Stimulated activated CD4-positive, alpha-beta T cell treated with anti-CD3 and anti-CD28 coated beads, TNF-alpha, amount 100 ng/mL, for 1 hour (primary cell): ENCODE measurements at places on chromosomes 5 and 9.

GRCh38 chr5:55820488-55820887 is 30.7 kb upstream of the IL31RA start:
- DNase-seq: no peak

DNA sequence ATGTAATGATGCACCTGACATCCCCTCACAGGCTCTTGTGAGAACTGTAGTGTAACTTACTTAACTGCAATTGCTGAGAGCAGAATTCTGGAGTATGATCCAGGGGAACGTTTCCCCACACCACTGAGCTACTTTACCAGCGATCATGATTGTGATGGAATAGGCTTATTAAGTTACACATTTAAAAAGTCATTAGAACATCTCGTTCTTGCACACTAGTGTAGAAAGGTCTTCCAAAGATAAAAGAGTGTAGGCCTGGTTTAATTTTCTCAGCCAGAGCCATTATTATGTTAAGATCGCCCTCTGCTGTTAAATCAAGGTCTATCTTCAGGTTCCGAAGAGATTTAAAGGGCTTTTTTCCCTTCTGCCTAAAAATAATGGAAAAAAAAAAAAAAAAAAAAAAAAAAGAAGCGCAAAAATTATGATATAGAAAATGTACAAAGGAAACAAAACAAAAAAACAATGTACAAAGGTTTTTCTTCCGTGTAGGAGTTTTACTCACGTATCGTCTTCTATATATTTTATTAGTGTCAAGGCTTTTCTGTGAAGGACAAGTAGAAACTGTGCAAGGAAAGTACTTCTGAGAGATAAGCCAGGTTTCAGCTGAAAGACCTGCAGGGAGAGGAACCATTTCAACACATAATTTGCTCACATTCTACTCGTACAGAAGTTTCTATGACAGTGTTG is 18.6 kb upstream of the MOB3B start:
- no peak for DNase-seq

DNA sequence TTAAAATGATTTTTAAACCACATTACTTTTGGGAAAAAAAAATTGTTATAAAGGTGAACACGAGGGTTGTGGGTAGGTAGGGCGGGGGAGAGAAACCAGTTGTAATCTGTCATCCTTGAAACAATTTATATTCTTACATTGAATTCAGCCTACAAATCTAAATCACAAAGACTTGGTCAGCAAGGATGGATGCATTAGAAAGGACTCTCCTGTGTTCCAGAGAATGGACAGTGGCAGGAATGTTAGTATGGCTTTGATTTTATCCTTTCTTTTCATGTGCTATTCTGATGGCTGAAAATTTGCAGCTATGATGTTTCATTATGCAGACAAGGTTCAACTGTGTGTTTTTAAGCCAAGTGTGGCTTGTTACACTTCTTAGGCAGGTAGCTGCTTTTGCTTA is 234.7 kb downstream of the SLF1 start:
- DNase-seq: no peak

DNA sequence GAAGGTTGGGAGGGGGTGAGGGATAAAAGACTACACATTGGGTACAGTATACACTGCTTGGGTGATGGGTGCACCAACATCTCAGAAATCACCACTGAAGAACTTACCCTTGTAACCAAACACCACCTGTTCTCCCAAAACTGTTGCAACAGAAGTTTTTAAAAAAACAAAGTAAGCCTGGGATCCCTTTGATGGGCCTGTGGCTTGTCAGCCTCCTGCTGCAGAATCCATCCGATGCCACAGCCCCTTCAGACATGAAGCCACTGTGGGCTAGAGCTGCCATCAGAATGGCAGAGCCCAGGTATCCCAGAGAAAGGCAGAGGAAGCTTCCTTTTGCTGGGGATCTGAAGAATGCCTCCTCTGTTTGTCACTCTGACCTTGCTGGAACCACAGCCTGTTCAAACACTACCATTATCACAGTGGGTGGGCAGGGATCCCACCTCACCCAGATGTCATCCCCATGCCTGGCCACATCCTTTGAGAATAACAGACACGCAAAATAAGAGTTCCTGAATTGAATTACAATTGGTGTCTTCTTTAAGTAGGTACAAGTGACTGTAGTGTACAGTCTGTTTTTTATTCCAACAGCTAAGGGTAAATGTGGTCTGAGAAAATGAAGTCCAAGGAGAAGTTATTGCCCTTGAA is 78.1 kb upstream of the DIRAS2 start:
- DNase-seq: no peak

DNA sequence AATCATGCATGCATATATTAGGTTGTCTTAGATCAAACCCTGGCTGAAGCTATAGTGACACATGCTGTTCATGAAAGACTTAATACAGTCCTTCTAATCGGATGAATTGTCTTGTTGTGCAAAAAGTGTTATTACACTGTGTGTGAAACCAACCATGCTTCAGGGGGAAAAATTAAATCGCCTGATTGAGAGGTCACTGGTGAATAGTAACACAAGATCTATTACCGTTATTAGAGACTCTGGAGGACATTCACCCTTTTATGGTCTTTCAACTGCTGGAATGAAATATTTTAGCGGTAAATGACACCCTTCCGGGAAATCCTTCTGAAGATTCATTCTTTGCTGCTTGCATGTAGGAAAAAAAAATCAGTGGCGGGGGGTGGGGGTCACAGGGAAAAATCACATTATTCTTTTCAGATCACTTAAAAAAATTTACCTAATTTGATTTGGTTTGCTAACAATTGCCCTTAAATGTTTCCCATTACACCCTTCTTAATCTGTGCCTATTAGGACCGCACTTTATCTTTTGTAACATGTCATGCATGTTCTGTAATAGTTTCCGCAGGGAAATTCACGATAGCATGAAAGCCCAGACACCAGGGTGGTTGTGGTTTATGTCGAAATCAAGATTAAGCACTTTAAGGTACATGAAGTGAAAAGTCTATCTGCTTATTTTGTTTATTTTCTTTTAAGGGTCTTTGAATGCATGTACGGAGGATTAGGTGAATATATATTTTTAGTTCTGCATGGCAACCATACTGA is 120.6 kb downstream of the FOCAD start:
- DNase-seq: no peak

DNA sequence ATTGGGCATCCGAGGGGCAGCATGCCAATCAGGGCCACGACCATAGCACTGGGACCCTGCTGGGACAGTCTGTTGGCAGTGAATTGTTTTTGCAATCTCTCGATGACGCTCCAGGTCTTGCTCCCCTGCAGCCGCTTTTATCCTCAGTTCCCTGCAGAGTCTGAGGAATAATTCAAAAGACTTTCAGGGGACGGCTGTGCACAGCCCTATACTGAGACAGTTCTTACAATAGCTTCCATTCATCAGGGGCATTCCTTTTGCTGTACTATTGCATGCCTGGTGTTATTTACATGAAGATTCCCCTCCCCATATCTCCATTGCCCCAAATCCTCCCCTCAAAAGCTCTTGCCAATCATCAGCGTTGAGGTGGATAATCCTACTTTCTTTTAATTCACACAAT is 163.3 kb upstream of the WWC1 start:
- no peak for DNase-seq

GRCh38 chr9:27939186-27939585 is 365.9 kb upstream of the C9orf72 start:
- no peak for DNase-seq

DNA sequence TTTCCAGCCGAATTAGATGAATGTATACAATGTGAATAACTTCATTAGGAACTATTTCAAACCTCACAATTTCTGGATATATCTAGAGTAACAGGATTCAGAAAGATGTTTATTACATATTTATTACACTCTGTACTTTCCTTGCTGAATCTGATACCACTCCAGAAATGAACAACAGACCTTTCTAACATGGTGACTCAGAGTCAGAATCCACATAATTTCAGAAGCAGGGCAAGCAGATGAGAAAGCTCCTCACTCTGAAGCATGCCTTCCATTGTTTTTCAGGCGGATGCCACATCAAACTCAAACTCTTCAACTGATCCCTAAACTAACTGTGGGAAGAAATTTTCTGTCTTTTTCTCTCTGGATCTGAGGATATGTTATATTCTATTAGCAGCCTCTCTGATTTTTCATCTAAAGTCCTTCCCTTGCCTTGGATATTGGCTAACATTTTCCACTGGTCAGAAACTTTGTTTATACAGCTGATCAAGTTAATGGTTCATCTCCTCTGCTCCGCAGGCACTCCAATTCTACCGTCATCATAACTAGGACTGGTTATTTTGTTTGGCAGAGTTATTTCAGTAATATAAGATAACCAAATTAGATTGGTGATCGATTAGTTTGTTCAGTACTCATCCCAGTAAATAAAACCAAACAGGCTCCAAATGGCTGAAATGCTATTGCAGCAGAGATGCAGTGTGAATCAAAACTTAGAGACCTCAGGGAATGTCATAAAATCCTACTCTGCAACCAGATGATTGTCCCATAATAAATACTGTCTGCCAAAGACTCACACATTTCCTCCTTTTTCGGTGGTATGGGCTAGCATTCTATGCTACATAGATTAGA is 556.0 kb downstream of the EBF1 start:
- no peak for DNase-seq

DNA sequence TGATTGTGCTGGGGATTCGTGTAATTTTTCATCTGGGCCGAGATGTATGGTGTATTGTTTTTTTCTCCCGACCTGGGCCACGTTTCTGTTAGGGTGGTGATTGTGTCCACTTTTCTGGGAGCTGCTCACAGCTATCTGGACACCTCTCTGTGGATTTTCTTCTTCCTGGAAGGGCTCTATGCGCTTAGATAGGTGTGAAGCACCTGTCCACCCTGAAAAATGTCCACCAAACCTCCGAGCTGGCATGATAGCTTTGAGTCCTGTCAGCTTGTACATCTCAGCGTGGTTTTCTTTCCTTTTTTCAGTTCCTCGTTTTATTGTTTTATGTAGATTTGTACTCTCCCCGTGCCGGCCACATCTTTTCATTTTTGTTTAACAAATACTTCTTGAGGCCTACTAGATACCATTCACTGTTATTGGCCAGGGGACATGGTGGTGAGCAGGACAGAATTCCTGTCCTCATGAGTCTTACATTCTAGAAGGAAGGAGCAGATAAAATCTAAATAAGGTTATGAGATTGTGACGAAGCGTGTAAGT is 1.1 kb downstream of the UGCG start:
- no peak for DNase-seq

- no peak for DNase-seq
Observed at GRCh38 chr5:13250464-13251291, 693.8 kb downstream of the DNAH5 start.

DNA sequence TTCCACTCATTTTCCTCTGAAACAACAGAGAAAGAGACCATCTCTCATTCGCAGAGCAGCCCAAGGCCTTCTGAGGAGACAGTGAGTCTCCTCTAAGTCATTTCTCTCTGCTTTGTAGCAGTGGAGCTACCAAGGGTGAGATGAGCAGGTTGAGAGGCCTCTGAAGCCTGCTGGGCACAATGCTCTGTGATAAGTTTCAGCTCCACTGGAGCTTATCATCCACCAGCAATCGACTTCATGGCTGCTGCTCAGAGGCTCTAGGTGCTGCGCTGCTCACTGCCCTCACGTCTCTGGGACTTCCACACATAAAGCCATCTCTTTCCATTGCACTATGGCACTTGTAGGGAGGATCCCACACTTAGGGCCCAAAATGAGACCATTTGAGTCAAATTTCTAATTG is 96.3 kb downstream of the CMYA5 start:
- no peak for DNase-seq

GRCh38 chr5:677131-678101 is 15.7 kb downstream of the TPPP start:
- DNase-seq: no peak

GRCh38 chr5:60888359-60889061 is 44.4 kb upstream of the ELOVL7 start:
- no peak for DNase-seq

GRCh38 chr9:35940458-35941407 is 17.2 kb downstream of the OR2S2 start:
- DNase-seq: no peak

- DNase-seq: no peak
Observed at GRCh38 chr5:67283275-67283987, 86.8 kb upstream of the CD180 start.

- no peak for DNase-seq
Observed at GRCh38 chr9:10079284-10079964, 533.4 kb downstream of the PTPRD start.

DNA sequence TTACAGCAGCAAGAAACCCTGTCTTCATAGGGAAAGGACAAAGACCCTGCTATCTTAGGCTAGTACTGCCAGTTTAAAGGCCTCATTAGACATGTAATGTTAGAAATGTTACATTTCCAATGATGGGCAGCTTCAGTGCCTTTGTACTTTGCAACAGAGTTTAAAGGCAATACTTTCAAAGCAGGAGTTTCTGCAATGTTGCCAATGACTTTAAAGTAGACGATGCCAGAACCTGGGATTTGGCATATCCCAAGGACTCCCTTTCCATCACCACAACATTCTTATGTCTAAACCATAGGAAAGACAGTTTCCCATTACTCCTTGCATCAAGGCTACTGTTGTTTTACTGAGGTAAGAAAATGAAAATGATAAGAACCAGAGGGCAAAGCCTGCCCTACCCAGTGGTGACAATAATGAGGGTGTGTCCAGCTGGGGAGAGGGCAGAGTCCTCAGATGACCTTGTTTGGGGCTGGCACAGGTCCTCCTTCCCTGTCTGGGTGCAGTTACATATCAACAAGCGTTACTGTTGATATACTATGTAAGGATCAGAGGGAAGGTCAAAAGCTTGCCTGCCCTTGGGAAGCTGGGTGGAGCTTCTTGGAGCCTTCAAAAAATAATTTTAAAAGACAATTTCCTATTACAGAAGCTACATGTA is 27.5 kb upstream of the MLANA start:
- no peak for DNase-seq

DNA sequence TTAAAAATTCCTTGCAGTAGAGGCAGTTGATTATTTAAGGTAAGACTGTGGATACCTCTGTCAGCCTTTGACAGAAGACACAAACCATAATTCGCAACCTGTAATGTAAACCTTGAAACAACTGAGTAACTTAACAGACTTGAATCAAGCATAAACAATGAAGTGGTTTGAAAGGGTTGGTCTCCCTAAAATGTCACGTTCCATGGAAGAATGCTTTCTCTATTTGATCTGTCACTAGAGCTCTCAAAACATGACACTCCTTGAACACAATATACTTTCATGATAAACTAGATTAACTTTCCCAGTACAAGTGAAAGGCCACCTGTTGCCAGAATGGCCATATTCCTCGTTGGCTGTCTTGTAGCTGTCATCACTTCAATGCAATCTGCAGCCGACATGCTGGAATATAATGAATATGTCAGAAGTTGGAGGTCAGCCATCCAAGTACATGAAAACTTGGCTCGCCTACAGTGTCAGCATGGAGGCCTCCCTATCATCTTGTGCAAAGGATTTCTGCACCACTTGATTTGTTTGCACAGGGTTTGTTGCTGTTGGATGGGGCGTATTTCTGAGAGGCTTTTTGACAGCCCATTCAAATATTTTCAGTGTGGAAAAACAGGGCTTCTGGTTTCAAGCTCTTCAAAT is 228.0 kb downstream of the TLE4 start:
- DNase-seq: no peak

DNA sequence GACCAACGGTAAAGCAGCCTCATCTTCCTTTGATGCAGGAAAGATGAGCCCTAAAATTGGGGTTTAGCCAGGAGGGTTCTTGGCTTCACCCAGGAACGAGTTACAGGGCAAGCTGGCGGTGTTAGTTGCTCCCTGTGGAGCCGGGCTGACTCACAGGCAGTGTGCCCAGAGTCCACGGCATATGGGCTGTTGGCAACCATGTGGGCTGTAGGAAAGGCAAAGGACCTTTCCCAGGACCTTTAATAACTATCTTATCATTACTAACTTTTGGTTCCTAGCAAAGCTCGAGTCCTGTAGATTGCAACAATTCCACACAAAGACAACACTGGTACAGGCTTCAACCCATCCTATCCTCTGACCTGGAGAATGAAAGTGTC is 29.8 kb upstream of the CLPTM1L start:
- DNase-seq: no peak

GRCh38 chr9:104743376-104743985 is 4.0 kb upstream of the NIPSNAP3A start:
- DNase-seq: peak; percentile 18
